ENCODE measurements at places on chromosomes 2 and 18.
A peak's percentile ranks its signal among the peaks of the same experiment; 100 is the strongest.

DNA sequence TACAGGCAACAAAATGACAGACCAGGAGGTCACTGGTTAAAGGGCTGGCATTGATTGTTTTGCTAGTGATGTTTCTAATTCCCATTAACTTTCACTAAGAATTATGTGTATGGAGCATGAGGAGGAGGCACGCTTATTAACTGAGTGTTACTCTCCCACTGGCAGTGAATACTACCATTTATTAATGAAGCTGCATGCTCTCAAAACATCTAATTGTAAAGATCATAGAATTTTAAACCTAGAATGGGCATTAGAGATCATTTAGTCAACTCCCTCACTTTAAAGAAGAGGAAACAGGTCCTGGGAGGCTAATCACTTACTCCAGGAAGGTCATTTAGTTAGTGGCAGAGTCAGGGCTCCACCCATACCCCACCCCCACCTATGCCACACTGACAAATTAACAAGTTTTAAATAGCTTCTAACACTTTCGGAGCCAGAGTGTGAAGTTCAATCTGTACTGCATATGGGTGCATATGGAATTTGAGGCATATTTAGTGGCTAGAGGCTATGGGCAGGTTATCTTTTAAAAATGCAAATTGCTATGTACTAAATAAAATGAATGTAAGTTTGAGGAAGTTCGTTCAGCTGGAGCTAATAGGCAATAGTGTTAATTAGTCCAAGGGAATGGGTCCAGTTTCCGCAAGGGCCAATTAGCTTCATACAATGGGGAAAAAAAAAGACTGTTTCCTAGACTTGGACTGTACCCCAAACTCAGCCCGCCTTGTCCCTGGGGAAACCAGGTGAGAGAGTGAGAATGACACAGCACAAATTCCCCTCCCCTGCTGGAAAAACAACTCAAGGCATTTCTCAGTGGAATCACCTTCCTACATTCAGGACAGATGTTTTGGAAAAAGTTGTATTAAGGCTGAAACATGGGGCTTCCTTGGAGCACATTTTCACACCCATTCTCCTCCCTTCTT, 178.8 kb downstream of the ICOS start:
- no peak for DNase-seq

- no peak for DNase-seq
Observed at GRCh38 chr2:59314031-59314766, 1073.1 kb upstream of the FANCL start.

- DNase-seq = no peak
Observed at GRCh38 chr2:23456396-23456795, 71.4 kb downstream of the KLHL29 start.

DNA sequence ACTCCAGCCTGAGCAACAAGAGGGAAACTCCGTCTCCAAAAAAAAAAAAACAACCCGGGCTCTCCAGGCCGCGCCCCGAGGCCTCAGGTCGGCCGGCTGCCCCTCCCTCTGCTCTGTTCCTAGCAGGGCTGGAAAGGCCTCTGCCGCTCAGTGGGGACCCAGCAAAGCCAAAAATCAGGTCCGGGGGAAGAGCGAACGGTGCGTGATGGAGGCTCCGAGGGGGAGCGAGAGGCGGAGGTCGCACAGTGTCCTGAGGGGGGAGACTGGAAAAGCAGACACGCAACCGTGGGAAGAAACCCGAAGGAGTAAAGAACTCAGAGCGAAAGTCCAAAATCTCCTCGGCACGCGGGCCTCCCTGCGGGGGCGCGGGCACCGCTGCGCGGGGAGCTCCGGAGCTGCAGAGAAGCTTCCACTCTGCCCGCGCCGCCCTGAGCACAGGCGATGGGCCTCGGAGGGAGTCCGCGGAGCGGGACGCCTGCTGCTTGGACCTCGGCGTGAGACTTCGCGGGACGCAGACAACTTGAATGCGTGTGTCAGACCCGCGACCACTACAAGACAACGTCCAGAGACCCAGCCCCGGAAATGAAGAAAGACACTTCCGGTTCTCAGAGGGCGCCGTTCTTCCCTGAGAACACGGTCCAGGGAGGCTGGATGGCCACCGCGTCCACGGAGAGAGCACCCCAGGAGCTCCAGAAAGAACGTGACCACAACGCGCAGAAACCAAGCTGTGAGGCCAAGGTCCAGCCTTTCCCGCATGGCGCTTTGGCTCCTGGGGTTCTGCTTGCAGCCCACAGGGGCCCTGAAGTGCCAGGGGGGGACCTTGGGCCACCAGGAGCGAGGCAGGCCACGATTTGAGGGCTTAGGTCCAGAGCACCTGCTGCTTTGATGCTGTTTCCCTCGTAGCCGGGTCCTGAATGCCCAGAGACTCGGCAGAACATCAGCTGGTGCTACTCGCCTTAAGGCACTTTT, 219.8 kb downstream of the DPP10 start:
- DNase-seq = no peak

DNA sequence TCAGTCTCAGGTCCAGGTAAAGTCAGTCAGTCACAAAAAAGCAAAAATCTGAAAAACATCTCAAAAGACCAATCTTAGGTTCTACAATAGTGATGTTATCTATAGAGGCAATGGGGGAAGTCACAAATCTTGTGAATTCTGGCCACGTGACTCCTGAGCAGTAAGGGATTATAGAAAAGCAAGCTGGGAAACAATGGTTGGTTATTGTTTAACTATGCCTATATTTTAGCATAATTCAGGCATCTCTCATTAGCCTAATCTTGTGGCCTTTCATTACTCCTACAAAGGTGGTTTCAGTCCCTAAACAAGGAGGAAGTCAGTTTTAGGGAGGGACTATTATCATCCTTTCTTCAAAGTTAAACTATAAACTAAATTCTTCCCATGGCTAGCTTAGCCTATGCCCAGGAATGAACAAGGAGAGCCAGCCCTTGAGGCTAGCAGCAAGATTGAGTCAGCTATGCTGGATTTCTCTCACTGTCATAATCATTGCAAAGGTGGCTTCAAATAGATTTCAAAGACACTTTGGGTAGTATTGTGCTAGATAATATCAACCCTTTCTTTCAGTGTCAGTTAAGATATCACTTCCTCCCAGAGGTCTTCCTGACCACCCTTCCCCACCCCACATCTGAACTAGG, 56.4 kb upstream of the ITGA6 start:
- no peak for DNase-seq

- DNase-seq = peak; percentile 72
Observed at GRCh38 chr18:60044290-60045006, 144.7 kb downstream of the PMAIP1 start.

DNA sequence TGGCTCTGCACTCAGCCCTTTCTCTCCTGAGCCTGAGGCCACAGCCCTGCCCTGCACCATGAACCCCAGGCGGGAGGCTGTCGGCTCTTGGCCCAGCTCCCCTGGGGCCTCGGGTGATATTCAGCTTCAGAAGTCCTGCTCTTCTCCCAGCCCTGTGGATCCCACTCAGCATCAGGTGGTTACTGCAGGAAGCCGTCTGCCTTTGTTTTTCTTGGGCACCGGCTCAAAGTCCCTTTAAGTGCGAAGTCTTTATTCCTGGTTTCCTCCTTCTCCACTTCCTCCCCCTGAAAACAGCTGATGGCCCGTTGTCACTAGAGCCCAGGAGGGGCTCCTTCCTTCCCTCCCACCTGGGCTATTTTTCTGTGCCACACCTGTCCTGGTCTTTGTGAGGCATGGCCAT, 161.5 kb upstream of the BCL2L11 start:
- no peak for DNase-seq

DNA sequence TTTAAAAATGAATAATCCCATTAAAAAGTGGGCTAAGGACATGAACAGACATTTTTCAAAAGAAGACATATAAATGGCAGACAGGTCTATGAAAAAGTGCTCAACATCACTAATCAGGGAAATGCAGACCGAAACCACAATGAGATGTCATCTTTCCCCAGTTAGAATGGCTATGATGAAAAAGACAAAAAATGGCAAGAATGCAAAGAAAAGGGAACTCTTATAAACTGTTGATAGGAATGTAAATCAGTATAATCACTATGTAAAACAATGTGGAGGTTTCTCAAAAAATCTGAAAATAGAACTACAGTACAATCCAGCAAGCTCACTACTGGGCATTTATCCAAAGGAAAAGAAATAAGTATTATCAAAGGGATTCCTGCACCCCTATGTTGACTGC, 169.2 kb downstream of the METTL4 start:
- no peak for DNase-seq

DNA sequence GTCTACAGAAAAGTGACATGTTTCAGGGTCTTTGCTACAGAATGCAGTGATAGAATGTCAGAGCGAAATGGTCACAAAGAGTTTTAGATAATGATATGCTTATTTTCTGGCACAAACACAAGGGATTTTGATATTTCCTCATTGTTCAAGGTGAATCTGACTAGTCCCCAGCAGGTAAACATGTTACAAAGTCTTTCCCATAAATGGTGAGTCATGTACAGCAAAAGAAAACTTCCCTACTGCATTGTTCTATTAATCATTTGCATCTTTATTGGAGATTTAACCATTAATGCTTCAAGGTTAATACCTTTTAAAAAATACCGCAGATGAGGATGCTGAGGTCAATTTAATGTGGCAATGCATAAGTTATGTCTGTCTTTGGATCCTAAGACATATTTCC, 19.1 kb upstream of the TRIB2 start:
- DNase-seq = no peak

GRCh38 chr2:20976527-20976926, 67.3 kb downstream of the APOB start:
- no peak for DNase-seq

DNA sequence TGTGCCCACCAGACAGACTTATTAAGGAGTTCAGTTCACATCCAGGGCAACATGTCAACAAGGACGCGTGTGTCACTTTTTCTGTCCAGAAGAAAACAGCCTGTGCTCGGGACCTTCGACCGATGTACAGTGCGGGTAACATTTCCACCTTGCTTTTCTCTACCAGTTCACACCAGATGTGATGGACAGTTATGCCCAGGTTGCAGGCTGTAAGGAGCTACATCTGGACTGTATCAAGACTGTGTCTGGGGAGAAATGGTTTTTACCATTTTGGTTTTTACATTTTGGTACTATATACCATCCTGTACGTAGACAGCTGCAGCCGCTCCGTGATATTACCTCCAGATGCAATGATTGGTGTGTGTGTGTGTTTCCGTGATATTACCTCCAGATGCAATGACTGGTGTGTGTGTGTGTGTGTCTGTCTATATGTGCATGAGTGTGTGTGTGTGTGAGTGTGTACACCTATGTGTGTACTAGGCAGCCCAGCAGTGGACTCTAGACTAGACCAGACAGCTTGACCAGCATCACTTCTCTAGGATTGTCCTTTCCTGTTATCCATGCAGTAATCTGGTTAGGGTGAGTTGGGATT, 118.0 kb downstream of the COL6A3 start:
- DNase-seq = no peak

GRCh38 chr2:227860221-227860641, 11.2 kb upstream of the DAW1 start:
- DNase-seq = no peak

GRCh38 chr2:181243319-181243718, 213.9 kb upstream of the ITGA4 start:
- no peak for DNase-seq

GRCh38 chr2:28219758-28220368, 172.8 kb upstream of the FOSL2 start:
- no peak for DNase-seq

GRCh38 chr2:224155371-224155770, 116.3 kb upstream of the SERPINE2 start:
- no peak for DNase-seq

DNA sequence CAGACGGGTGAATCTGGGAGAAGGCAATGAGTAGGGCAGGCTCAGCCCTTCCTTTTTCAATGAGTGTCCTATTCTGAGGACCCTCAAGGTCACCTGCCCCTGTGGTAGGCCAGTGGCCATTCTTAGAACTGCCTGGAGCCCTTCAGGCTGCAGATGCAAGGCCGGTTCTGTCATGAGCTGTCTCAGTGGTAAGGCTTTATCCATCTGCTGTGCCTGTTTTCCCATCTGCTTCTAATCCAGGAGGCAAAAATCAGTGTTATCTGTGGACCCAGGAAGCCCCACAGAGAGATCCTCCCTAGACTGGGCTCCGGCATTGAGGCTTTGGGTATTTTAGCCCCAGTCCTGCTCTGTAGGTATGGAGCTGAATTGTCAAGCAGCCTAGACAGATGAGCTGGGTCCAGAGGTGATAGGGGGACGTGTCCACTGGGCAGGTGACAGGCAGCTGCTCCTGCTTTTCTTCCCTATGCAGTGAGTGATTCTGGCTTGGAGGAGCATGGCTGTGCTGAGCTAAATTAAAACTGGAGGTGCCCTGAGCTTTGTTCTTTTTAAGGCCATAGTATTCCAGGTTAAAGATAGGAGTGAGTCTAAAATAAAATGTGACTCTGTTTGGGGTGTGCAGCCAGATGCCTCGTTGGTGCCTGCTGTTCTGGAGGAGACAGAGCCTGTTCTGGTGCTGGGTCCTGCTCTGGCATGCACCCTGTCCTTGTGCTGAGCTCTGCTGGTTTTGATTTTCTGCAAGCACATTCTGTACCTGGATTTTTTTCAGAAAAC, 92.5 kb downstream of the FHOD3 start:
- no peak for DNase-seq

GRCh38 chr2:68994864-68995263, 18.1 kb upstream of the ANTXR1 start:
- no peak for DNase-seq

DNA sequence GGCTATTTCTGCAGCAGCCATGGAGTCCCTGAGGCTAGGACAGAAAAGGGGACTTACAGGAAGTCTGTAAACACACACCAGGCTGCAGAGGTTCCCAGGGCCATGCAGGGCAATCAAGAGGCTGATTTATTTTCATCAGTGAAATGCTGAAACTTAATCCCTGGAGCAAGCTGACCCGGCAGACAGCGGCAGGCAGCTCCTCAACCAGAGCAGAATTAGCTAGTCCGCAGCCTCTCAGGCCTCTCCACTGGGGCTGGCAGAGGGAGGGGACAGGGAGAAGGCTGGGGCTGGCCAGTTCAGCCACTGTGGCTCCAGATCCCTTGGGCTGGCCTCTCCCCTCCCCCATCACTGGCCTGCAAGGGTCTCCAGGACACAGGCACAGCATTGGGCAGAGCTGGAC, 136.3 kb downstream of the TNS1 start:
- DNase-seq = no peak

DNA sequence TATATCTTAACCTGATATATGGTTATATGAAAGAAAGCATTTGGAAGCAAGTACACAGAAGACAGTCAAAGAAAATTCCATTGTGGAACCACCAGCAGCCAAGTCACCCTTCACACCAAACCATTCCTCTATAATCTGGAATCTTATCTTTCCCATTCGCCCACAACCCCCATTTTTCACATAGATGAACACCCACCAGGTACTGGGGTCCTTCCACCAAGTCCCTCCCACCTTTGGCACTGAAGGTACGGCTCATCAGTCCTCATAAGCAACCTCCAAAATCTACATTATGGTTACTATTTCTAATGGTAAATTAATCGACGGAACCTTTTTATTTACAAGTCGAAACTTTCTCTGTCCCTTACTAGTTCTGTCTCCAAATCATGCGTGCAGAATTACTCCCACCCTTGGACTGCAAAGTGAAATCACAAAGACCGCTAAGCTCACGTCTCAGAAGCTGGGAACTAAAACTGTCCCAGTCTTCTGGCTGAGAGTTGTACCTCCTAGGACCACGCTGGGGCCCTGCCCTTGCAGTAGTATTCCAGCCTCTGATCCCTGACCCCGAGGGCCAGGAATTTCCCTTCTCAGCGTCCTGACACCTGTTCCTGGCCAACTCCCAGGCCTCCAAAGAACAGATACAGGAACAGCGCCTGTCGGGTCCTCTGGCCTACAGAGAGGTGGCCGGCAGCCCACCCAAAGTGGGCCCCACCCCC, 702 bp downstream of the OLA1 start:
- DNase-seq = no peak

GRCh38 chr2:238954841-238955591, 107.1 kb downstream of the TWIST2 start:
- DNase-seq = no peak

Data from kidney glomerular epithelial cell (primary cell).